ENCODE measurements at places on chromosomes 6 and 20. TPM values are rescaled to one million over a fixed set of nuclear protein-coding genes. Genes with fewer than 3 reads are reported as not detected.

The WFDC12 gene
- total RNA-seq, result not detected

- peak; percentile 49 for DNase-seq
These were observed 138.8 kb downstream of the HIVEP1 start for GRCh38 chr6:12150812-12151432.

DNA sequence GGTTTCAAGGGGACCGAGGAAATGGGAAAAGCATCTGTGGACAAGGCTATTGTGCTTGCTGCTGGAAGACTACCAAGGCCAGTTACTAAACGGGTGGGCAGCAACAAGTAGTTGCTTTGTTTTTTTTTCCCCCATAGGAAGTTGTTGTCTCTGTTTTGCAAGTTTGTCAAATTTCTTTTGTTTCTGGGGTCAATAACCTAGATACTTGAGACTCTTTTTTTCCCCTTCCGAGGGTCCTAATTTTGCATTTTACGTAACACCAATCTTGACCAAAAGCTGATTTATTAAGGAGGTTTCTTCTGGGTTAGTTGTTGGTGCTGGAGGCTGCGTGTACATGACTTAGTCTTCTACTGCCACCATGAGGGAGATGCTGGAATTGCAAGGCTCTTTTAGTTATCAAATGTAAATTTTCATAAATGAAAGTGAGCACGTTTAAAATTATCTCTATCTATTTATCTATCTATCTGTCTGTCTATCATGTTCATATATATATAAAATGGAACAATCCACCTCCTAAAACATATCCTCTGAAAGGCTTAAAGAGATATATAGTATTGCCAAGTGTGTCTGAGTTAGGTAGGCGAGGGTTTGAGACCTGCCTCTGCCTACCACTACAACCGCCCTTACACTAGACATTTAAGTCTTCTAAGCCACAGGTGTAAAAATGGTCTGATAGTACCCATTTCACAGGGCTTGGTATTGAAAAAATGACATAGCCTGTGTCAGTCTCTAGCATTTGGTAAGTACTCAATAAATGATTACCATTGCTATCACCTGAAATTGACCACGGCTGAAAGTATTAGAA, 60.2 kb downstream of the GCLC start:
- peak; percentile 68 for DNase-seq

The HMGA1 gene
- total RNA-seq, result 422 TPM

DNA sequence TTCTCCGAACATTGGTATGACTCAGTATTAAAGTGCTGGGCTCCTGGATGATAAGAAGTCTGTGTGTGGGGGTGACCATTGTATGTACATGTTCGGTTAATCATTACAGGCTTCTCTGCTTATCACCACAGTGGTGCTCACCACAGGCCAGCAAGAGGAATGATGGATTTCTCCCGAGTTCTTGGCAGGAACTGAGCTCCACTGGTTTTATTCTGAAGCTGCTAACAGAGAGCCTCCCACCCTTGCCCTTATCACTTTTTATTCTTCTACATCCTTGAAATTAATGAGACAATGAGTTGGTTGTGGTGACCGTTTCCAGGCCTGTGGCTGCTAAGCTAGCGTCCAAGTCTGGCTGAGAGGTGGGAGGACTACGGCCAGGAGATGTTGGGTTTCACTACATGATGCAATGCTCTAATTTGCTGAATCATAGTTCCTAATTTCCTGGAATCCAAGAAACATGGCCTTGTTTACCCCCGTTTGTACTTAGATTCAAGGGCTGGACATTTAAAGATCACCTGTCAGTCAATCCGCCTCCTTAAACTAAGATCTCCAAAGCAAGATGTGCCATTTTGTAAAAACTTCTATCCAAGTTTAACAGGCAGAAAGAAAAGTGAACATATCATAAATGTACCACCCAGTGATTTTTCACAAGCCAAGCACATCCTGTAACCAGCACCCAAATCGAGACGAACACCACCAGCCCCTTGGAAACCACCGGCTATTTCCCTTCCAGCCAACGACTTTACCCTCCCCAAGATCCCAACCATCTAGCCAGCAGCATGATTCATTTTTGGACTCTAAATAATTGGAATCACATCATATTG, 172.5 kb downstream of the FOXA2 start:
- no peak for DNase-seq

The DOK5 gene
- 0.71 TPM for total RNA-seq

GRCh38 chr6:39493777-39494176, 171.3 kb upstream of the KCNK16 start:
- no peak for DNase-seq

DNA sequence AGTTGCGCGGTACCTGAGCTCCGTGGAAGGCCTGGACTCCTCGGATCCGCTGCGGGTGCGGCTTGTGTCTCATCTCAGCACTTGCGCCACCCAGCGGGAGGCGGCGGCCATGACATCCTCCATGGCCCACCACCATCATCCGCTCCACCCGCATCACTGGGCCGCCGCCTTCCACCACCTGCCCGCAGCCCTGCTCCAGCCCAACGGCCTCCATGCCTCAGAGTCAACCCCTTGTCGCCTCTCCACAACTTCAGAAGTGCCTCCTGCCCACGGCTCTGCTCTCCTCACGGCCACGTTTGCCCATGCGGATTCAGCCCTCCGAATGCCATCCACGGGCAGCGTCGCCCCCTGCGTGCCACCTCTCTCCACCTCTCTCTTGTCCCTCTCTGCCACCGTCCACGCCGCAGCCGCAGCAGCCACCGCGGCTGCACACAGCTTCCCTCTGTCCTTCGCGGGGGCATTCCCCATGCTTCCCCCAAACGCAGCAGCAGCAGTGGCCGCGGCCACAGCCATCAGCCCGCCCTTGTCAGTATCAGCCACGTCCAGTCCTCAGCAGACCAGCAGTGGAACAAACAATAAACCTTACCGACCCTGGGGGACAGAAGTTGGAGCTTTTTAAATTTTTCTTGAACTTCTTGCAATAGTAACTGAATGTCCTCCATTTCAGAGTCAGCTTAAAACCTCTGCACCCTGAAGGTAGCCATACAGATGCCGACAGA, 9.9 kb downstream of the HEY2 start:
- DNase-seq, result peak; percentile 16

DNA sequence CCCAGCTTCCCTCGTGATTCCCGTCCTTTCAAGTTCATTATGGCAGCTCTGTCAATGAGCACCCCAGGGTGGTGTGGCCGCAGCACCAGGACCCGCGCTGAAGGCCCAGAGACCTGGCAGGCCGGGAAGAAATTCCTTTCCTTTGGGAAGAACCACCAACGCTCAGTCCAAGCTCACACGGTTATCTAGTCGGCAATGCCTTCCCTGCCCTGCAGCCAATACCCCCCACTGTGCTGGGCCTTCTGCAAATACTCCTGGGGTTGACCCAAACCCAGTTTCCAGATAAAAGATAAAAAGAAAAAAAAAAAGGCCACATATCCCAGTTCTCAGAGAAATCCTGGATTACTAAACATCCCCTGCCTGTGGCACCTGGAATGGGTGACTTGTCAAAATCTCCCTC, 28.7 kb downstream of the PXDC1 start:
- no peak for DNase-seq

- DNase-seq, result peak; percentile 64
These were observed 3.1 kb upstream of the CCDC167 start for GRCh38 chr6:37502703-37503291.

GRCh38 chr20:35106827-35107380, 14.3 kb upstream of the TRPC4AP start:
- DNase-seq, result no peak

The MACROD2 gene
- not detected for total RNA-seq

- no peak for DNase-seq
These were observed 206.4 kb upstream of the CITED2 start for GRCh38 chr6:139580592-139581484.

DNA sequence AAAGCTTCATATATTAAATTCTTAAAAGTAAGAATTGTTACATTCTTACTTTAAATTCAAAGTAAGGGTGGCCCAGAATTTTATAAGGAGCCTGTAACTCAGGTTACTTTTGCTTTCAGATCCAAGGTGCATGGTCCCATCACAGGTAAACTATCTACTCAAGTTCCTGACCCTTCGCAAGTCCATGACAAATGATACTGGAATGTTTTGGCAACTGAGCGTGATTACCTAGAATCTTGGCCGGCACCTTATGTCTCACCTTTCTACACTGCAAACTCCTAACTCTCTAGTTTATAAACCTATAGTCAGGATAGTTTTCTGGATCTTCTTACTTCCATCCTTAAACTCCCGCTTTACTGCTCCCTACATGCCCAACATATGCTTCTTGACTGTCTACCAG, 67.9 kb upstream of the HMGN3 start:
- no peak for DNase-seq

The FLRT3 gene
- total RNA-seq, result not detected

- no peak for DNase-seq
These were observed 14.9 kb downstream of the BPIFA1 start for GRCh38 chr20:33250666-33251065.

The KCNQ2 gene
- total RNA-seq, result not detected

- DNase-seq, result peak; percentile 17
These were observed 554.0 kb upstream of the NOX3 start for GRCh38 chr6:156009656-156010055.

DNA sequence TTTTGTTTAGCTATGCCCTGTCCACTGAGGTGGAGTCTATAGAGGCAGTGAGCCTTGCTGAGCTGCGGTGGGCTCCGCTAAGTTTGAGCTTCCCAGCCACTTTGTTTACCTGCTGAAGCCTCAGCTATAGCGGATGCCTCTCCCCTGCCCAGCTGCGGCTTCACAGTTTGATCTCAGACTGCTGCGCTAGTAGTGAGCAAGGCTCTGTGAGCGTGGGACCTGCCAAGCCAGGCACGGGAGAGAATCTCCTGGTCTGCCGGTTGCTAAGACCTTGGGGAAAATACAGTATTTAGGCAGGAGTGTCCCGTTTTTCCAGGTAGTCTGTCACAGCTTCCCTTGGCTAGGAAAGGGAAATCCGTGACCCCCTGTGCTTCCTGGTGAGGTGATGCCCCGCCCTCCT, 138.4 kb downstream of the SMAP1 start:
- no peak for DNase-seq

GRCh38 chr6:164344801-164345291, 930.3 kb downstream of the QKI start:
- DNase-seq, result no peak

The KIF25 gene
- total RNA-seq, result not detected

DNA sequence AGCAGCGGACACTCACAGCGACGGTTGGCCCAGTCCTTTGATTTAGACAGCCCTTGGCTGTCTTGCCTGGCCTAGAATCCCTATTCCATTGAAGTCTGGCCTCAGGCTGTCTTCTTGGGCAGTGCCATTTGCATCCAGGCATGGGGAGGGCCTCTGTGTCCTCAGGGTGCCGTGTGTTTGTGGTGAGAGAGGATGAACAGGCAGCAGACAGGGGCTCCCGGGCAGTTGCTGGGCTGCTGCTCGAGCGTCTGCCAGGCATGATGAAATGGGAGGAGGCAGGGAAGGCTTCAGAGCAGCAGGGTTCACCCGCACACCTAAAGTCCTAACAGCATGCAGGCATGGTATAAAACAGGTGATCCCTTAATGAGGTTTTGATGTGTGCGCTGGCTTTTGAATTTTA, 126.9 kb downstream of the SOBP start:
- no peak for DNase-seq

The CLPSL2 gene
- not detected for total RNA-seq

The CST7 gene
- 81.8 TPM for total RNA-seq

DNA sequence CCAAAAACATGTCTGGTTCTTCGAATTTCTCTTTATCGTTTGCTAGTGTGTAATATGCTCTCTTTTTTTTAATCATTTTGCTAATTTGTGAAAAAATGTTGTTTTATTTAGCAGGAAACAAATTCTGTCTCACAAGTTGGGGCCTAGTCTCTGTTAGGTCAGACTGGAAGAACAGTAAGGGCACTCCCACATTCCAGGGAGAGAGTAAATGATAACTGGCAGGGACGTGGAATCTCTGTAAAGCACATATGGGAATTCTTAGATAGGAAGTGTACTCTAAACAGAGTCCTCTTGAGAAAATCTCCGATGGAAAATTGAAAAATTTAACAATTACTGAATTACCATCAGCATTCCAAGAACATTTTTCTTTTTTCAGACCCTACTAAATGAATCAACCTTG, 16.4 kb upstream of the CCDC28A start:
- no peak for DNase-seq

DNA sequence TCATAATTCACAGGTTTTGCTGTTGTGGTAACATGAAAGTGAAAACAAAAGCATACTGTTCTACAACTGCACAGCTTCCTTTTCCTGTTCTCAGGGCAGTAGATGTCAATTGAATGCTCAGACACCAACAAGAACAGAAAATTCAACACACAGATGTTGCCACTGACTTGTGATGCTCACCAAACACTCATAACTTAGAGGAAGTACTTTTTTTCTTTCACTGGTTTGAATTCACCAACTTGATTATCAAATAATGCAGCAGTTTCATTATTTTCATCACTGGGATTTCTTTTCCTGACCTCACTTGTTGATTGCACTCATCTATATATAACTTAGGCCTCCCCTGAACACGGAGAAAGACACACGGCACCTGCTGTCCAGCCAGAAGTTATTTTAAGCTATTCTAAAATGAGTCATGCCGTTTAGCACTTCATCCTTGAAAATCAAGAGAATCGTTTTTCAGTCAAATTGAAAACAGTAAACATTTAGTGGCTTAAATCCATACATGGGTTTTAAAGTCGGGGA, 949 bp downstream of the TXLNB start:
- DNase-seq, result peak; percentile 34

DNA sequence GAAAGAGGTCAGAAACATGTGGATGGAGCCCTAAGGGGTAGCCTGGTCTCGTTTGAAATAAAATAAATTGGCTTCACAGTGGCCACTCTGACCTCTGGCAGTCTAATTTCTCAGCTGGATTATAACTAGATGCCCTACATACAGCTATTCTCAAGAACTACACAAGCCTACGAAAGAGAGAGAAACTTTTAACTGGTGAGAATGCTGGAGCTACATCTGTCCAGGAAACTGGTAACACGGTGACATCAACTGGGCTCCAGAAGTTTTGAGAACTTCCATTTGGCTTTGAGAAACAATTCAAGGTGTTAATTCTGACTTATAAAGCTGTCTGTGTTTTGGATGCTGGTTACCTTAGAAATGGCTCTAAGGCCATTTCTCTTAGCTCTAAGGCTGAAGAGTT, 187.3 kb upstream of the TENT5A start:
- no peak for DNase-seq

GRCh38 chr6:28489366-28490204, 26.0 kb downstream of the GPX6 start:
- DNase-seq, result peak; percentile 66
